ENCODE measurements at places on chromosomes 3 and 15.

DNA sequence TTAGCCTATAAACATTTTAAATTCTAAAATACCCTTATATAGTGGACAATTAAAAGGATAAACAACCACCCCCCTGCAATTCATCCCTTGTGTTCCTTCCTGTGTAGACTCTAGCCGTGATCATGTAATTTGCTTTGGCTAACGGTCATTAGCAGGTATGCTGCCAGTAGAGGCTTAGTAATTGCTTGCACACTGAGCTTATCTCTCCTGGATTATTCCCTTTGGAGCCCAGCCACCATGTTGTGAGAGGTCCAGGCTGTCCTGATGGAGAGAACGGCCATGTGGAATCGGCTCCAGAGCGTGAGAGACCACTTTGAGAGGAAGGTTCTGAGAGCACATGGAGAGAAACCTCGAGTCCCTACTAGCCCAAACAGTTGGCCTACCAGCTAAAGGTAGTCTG lies 11.0 kb upstream of the BNC1 start:
- no peak for DNase-seq

DNA sequence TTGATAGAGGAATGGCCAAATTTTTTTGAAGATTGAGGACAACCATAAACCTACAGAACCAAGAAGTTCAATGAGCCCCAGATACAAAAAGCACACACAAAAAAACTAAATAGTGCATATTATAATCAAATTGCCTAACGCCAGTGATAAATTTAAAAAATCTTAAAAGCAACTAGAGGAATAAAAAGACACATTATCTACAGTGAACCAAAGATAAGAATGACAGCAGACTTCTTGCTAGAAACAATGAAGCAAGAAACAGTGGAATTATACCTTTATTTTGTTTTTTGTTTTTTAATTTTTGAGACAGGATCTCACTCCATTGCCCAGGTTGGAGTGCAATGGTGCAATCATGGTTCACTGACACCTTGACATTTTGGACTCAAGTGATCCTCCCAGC lies 9.9 kb upstream of the SAMD7 start:
- no peak for DNase-seq

GRCh38 chr15:82177291-82178010 lies 85.1 kb downstream of the EFL1 start:
- DNase-seq = no peak

DNA sequence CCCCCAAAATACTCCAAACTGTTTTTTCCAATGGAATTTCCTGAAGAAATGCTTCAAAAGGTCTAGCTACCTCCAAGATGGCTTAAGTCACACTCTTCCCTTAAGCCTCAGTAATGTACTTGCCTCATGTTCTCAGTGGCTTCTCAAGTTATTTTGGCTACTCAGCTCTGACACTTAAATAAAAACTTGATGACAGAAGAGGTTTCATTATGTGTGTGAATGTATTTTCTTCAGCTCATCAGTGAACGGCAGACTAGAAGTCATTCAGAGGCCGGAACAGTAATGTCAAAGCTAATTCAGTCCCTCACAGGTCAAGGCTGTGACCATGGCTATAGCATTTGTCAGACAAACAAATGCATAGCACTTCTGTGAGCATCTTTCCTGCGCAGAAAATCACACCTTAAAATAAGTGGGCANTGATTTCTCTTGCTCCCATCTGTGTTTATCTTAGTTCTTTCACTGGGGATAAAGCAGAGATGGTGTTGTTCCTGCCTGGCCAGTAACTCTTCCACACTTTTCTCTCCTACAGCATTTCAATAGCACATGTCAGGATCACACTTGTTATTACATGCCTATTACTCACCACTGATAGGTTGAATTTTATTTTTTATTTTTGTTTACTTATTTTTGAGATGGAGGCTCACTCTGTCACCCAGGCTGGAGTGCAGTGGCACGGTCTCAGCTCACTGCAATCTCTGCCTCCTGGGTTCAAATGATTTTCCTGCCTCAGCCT lies 68.5 kb upstream of the PLCL2 start:
- DNase-seq = no peak

GRCh38 chr3:14434126-14434497 lies 31.7 kb downstream of the SLC6A6 start:
- DNase-seq = no peak

GRCh38 chr15:101115786-101116680 lies 135.8 kb downstream of the CHSY1 start:
- DNase-seq = no peak

- DNase-seq = no peak
Observed at GRCh38 chr3:189138901-189139610, 32.7 kb upstream of the TPRG1 start.

- no peak for DNase-seq
Observed at GRCh38 chr15:66840615-66841390, 138.8 kb downstream of the SMAD6 start.

GRCh38 chr3:128269006-128269775 lies 115.9 kb downstream of the EEFSEC start:
- no peak for DNase-seq

- peak; percentile 22 for DNase-seq
Observed at GRCh38 chr15:89776274-89777072, at the start of gene MESP2. Gene MESP2 (plus strand): TSS chr15:89776332. CDS start chr15:89776358, 26 bp downstream.

DNA sequence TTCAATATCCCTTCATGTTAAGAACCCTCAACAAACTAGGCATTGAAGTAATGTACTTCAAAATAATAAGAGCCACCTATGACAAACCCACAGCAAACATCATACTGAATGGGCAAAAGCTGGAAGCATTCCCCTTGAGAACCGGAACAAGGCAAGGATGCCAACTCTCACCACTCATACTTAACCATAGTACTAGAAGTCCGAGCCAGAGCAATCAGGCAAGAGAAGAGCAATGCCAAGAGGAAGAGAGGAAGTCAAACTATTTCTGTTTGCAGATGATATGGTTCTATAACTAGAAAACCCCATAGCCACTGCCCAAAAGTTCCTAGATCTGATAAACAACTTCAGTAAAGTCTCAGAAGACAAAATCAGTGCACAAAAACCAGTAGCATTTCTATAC lies 161.9 kb downstream of the UBE2E2 start:
- no peak for DNase-seq

DNA sequence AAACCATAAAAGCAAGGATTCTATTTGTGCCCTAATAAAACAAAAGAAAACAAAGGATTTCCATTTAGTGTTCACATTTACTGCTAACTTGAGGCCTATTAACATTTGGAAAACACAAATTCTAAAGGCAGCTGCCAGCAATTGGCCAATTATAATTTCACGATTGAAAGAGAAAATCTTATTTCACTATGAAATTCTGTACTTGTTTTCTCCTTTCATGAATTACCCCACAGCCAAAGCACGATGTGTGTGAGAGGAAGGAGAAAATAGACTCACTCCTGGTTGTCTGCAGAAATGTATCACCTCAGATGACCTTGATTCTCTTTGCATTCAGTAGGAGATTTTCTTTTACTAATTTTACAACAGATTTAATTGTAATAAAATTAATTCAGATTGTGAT lies 242.8 kb upstream of the GBE1 start:
- no peak for DNase-seq

DNA sequence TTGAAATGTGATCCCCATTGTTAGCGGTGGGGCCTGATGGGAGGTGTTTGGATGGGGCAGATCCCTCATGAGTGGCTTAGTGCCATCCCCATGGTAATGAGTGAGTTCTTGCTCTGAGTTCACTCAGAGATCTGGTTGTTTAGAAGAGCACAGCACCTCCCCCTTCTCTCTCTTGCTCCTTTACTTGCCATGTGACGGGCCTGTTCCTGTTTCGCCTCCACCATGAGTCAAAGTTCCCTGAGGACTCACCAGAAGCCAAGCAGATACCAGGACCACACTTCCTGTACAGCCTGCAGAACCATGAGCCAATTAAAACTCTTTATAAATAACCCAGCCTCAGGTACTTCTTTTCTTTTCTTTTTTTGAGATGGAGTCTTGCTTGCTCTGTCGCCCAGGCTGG lies 46.6 kb downstream of the ANP32A start:
- DNase-seq = no peak

DNA sequence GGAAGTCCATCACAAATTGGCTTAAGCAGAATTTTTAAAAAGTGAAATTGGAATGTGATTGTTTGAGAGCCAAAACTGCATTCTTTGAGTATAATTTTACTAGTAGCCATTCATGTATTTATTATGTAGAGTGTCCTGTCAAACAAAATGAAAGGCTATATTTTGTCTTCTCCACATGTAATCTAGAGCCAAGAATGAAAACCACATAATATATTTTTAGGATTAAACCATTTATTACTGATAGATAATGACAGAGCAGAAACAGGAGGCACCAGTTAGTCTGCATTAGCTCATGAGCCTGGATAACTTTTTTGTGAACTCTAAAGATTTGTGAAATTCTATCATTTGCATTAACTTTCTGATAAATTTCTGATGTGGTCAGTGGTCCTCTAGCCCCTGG lies 130.2 kb downstream of the FILIP1L start:
- DNase-seq = no peak

DNA sequence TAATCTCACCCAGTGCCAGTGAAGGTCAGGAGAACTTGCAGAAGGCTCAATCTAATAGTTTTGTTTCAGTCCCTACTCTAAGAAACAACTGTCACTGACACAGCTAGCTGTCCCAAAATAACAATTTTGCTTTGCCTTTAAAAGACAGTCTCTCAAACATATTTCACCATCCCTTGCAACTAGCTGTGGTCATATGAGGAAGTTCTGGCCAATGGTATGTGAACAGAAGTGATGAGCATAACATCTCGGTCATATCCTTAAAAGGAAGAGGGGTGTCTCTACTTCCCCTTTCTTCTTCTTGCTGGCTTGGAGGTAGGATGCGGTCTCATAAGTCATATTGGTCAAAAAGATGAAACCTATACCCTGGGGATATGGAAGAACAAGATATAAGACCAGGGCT lies 198.1 kb downstream of the NEK10 start:
- DNase-seq = peak; percentile 24

- DNase-seq = no peak
Observed at GRCh38 chr3:123861081-123861836, 22.9 kb downstream of the MYLK start.

- DNase-seq = no peak
Observed at GRCh38 chr3:42183991-42184632, 81.9 kb downstream of the CCK start.

GRCh38 chr3:170734043-170734734 lies 135.8 kb downstream of the RPL22L1 start:
- DNase-seq = no peak

DNA sequence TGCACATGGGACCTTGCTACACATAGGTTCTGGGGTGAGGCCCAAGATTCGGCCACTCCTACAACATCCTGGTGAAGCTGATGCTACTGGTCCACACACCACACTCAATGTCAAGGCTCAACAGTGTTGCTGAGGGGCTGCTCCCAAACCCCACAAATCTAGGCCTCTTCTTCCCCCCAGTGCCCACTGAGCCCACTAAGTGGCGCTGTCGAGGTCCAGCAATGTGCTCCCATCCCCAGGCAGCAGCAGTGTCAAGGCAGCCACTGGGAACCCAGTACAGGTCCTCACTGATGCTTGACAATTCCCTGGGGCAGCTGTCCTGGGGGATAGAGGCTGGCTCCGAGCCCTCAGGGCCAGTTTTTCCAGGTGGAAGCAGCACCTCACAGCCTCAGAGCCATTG lies 21.5 kb downstream of the SCN5A start:
- peak; percentile 59 for DNase-seq

GRCh38 chr3:23981955-23982354 lies 36.9 kb downstream of the NR1D2 start:
- DNase-seq = no peak

GRCh38 chr15:95742256-95742655 lies 588.2 kb upstream of the NR2F2 start:
- no peak for DNase-seq

DNA sequence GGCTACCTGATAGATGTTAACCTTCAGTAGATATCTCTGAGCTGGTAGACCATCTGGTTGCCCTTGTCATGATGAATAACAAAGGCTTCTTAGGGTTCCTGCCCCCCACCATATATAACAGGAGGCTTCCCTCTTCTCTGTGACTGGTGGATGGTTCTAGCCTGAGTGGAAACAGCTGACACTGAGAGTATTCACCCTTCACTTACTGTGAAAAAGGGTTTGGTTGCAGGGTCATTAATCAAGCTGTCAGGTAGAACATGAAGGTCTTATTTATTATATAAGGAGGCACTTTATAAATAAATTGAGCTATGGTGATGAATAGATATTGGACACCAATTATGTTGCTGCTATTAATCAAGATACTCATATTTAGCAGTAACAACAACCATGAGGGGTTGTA lies 58.6 kb downstream of the CACNA2D3 start:
- no peak for DNase-seq

DNA sequence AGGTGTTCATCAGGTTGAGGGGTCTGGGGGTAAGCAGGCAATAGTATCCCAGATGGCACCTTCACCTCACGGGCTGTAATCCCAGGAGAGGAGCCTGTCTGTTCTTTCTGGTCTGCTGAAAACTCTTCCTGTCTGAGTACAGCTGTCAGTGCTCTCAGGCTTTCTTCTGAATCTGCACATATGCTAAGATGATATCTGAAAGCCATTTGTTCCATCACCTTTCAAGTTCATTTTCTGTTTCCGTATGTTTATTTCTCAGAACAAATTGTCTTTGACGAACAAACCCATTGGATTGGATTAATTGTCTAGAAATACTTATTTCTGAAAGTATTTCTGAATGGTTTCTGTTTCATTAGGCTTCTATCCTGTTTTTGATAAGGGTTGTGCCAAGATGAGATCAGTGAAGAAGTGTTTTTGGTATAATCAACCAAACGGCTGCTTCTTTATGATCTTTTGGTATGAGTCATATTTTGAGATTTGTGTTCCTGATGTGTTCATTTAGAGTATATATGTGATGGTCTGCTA lies 13.3 kb downstream of the ZNF592 start:
- DNase-seq = peak; percentile 20

- peak; percentile 86 for DNase-seq
Observed at GRCh38 chr3:108406661-108407206, 103.7 kb downstream of the MYH15 start.

DNA sequence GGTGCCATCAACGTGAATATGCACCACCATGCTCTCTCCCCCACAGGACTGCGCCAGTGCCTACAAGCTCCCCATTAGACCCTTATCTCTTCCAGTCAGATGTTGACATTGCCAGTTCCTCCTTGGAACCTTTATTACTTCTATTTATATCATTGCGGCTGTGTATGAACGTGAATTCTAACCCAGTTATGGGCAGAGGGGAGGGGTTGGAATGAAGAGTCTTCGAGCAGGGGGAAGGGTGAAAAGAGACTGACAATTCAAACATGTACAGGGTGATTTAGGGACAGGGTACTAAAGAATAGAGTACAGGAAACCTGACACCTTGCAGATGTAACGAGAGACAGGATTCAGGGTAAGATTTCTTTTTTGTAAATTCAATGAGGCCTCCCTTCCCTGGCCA lies 41.8 kb upstream of the ST6GAL1 start:
- no peak for DNase-seq

DNA sequence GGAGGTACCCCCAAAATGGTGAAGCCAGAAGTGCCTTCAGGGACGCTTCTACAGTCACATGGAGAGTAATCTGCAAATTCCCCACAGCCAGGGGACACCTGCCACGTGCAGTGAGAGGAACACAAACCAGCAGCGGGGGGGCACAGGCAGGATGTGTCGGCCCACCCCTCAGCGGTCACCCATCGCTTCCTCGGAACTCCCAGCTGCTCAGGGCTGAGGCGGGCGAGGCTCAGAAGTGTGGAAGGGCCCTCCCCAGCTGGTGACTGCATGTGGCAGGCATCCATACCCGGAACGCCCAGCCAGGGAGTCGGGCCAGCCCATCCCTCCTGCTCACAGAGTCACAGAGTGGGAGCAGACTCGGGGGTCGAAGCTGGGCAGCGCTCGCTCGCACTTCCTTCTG lies 63.7 kb downstream of the SLC12A8 start:
- DNase-seq = no peak

All from NAMALWA (cell line).